ENCODE measurements at places on chromosomes 2 and 18.

GRCh38 chr2:55923091-55923981, at the start of gene EFEMP1:
Gene EFEMP1, minus strand, starts transcription at chr2:55923782. Its CDS starts 1,342 bp downstream, at chr2:55922440.
- DNase-seq, result peak; percentile 58

GRCh38 chr2:112954364-112954763, 23.4 kb upstream of the IL36G start:
- DNase-seq, result no peak

DNA sequence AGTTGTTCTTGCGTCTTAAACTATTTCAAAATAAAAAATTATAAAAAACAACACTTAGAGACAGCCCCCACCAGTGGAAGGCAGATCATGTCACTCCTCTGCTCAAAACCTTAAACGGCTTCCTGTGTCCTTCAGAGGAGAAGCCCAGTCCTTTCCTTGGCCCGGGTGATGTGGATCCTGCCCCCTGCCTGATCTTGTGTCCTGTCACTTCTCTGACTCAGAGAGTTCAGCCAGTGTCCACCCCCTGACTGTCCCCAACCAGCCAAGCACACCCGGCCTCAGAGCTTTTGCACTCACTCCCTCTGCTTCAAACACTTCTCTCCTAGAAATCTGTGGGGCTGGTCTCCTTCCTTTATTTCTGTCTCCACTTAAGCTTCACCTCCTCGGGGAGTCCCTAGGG, 35.4 kb downstream of the TOGARAM2 start:
- DNase-seq, result no peak

GRCh38 chr2:173288561-173288960, 66.1 kb upstream of the CDCA7 start:
- DNase-seq, result no peak

DNA sequence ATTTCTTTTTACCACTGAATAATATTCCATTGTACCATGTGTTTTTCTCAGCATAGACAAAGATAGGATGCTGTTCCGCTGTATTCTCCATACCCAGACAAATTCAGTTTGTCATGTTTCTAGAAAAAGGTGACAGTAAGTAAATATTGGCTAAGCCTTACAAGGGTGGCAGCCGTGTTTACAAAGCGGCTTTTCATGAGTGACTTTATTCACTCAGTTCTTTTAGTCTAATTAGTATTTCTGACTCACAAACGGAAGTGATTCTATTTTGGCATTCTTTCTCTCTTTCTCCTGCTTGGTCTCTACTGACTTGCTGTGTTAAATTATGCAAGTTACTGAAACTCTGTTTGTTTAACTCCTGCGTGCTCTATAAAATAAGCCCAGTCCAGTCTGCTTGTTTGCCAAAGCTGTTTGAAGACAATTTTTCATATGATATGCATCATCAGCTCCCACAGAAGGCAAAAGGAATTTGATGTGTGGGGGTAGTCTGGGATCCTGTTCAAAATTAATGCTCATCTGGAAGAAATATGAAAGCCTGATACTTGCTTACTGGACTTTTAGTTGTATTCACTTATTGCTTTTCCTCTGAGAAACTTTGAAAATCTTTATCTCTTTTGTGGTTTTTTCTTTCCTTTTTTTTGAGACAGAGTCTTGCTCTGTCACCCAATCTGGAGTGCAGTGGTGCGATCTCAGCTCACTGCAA, 2.3 kb upstream of the PLEKHH2 start:
- peak; percentile 48 for DNase-seq

DNA sequence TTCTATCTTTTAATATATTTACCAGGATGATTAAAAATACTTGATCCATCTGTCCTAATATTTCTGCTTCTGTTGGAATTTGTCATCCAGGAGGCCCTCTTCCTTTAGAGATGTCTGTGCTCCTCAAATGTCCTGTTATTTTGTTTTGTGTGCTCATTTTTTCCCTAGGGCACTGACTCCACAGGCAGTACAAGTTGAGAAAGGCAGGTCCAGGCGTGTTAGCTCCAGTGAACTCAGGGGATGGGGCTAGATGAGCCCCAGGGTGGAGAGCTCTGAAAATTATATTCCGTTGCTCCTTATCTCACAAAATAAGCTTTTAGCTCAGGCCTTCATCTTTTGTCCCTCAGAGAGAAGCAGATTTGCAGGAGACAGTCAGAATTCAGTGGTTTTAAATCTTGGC, 105.7 kb downstream of the SLC4A3 start:
- DNase-seq, result no peak

DNA sequence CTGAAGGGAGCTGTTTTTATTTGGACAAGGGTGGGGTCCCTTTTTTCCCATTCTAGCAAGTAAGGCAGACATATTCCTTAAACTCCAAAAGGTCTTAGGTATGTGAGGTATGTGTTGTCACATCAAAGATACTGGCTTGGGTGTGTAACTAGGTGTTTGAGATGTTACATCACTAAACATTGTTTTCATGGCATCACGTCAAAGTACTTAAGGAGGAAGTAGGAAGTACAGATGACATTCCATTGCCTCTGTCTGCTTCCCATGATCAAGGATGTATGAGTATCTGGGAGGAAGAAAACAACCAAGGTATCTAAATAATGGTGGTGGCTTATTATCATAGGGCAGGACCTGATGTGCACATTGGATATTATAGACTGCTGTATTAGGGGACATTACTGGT, 39.3 kb downstream of the CD302 start:
- no peak for DNase-seq

DNA sequence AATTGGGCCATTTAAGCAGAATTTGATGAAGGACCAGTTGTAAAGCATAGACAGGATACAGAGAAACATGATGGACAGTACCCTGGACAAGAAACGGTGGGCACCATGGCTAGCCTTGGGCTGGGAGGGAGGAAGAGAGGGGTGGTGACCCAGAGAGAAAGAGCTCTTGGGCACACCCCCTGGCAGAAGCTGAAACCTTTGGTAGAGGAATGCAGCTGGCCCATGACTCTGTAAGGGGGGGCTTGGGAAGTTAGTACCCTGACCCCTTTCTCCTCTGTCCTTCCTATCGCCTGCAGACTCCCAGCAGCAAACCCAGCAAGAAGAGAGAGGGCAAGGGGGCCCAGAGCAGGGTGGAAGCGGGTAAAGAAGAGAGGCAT, 32.6 kb downstream of the MRPL44 start:
- no peak for DNase-seq

DNA sequence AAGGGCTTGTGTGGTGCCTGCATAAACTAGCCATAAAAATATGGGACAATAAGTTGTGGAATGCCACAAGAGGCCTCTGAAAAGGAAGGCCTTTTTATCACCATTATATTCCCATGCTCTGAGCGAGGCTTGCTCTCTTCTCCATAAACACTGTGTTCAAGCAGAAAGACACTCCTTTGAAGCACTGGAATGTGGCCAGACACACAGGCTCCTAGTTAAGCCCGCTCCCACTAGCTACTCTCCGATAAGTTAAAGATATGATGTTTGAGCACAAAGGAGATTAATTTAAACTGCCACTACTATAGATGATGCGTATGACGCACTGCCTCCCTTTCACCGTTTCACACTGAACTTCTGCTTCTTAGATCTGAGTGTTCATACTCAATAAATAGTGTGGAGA, 188.7 kb upstream of the TWIST2 start:
- DNase-seq, result no peak

GRCh38 chr2:46786228-46786627, 129.4 kb downstream of the MCFD2 start:
- DNase-seq, result no peak

- DNase-seq, result no peak
Observed at GRCh38 chr18:27887711-27888495, 289.0 kb downstream of the CDH2 start.

GRCh38 chr2:182300608-182301007, 126.2 kb downstream of the PDE1A start:
- DNase-seq, result no peak

DNA sequence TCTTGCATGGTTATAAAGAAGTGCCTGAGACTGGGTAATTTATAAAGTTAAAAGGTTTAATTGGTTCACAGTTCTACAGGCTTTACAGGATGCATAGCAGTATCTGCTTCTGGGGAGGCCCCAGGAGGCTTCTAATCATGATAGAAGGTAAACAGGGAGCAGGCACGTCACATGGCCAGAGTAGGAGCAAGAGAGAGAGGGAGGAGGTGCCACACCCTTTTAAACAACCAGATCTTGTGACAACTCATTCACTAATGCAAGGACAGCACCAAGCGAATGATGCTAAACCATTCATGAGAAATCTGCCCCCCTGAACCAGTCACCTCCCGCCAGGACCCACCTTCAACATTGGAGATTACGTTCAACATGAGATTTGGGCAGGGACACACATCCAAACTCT, 141.1 kb downstream of the EN1 start:
- DNase-seq, result no peak

GRCh38 chr2:8598295-8599165, 83.3 kb upstream of the ID2 start:
- no peak for DNase-seq

GRCh38 chr18:75482880-75483279, 55.4 kb upstream of the SMIM21 start:
- no peak for DNase-seq

- no peak for DNase-seq
Observed at GRCh38 chr2:121746071-121746578, 9.3 kb upstream of the TSN start.

DNA sequence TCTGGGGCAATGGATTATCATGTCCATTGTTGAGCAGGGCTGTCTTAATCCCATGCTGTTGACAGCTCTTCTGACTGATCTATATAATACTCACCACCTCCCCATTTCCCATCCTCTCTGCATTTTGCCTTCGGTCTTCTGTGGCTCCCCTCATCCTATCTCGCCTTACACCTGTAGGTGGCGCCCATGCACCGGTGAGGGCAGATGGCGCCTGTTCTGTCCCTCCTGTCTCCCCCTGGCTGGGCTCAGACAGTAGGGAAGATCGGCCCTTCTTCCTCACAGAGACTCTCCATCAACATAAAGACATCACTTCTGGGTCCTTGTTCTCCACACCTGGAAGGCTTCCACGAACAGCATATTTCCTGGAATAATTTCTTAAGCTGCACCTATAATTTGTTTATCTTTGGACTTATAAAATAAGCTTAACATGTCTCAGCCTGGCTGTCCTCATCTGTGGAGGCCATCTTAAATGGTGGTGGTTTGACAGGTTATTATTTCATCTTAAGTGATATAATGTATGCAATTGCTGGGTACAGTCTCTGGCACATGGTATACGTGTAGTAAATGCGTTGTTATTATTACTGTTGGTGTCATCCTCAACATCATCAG, 10.9 kb upstream of the CDH20 start:
- DNase-seq, result peak; percentile 56

DNA sequence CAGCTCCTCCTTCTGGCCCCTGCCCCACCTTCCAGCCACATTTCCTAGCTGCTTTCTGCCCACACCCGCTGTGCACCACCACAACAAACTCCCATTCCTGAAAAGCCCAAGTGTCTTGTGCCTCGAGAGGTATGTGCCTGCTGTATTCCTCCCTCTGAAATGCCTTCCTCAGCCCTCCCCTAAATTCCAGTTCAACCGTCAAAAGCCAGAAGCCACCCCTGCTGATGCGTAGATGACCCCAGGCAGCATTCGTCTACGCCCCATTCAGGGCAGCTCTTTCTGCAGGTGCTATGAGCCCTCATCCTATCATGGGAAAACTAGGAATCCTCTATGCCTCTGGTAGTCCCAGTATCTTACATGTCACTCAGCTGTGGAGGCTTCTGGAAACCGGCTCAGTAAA, 71.7 kb downstream of the DNMT3A start:
- DNase-seq, result no peak

DNA sequence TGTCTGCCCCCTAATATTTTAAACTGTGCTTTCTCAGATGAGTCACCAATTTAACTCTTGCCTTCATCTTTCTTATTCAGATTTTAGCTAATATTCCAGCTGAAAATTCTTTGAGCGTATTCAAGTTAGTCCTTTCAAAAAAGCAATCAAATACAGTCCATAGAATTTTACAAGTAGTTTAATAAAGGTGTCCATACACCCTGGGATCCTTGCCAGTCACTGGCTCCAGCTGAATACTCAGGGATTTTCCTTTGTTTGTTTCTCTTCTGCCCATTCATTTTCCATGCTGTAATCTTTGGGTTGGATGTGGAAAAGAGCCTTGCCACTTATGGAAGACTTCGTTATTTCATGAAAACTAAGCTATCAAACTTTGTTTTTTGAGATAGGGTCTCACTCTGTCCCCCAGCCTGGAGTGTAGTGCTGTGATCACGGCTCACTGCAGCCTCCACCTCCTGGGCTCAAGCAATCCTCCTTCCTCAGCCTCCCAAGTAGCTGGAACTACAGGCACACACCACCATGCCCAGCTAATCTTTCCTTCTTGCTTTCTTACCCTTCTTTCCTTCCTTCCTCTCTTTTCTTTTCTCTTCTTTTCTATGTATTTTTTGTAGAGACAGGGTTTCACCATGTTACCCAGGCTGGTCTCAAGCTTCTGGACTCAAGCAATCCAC, 34.0 kb downstream of the VSNL1 start:
- no peak for DNase-seq

- no peak for DNase-seq
Observed at GRCh38 chr2:62895632-62896009, 155.0 kb upstream of the OTX1 start.

DNA sequence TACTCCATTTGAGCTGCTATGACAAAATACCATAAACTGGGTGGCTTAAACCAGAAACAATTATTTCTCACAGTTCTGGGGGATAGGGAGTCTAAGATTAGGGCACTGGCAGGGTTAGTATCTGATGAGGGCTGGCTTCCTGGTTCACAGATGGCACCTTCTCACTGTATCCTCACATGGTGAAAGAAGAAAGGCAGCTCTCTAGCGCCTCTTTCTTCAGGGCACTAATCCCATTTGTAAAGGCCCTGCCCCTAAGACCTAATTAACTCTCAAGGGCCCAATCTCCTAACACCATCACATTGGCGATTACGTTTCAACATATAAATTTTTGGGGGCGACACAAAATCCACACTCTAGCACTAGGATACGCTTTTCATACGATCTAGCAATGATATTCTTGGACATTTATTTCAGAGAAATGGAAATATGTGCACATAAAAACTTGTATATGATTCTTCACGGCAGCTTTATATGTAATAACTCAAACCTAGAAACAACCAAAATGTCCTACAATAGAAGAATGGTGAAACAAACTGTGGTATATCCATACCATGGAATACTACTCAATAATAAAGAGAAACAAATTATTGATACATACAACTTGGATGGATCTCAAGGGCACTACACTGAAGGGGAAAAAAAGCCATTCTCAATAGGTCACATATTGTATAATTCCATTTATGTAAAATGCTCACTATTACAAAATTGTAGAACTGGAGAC, 111.0 kb downstream of the BCL2L11 start:
- DNase-seq, result no peak

- no peak for DNase-seq
Observed at GRCh38 chr2:120338015-120338414, 7.9 kb upstream of the INHBB start.

DNA sequence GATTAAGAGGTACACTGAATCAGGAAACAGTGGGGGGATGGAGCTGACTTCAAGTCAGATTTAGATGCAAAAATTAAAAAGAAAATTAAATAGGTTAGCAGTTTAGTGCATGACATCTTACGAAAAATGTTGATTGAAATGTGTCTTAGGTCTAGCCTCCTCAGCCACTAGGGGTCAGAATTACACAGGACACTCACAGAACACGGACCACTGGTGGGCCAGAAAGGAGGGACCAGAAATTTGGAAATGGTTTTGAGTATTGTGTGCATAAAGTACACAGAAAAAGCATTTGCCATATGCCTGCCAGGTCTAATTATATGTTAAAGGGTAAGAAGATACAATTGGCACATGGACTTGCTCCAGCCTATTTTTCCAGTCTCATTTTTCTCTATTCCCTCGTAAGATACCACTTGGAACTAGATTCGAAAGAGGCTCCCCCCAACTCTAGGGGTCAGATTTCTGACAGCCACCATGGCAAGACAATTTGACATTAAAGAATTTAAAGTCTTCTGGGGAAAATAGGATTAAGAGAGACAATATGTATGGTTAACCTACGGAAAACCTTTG, 550.2 kb upstream of the SETBP1 start:
- peak; percentile 26 for DNase-seq
